ENCODE measurements at places on chromosomes 16 and 17.

GRCh38 chr17:52148288-52148968 is 10.1 kb downstream of the CA10 start:
- DNase-seq: peak; percentile 18

DNA sequence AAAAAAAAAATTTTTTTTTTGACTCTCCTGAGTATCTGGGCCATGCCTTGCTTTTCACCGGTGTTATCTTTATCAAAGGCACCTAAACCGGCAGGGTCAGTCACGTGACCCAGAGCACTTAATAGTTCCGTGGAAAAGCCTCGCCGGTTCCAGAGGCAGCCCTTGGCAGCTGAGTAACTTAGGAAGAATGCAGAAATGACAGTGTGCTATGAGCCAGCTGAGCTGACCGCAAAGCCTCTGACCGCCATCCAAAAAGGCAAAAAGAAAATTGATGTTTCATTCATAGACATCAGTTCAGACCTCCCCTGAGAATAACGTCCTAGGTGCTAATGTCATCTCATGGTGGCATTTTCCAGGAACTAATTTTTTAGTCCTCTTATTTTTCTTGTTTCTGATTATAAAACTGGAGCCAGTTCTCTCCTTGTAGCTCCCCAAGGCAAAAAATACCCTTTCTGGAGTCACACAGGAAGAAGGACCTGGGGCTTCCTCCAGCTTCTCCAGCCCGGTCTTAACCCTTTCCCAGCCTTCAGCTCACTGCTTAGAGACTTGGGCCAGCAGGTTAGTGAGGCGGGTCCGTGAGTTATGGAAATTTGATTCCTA is 122.6 kb downstream of the SOCS1 start:
- peak; percentile 100 for DNase-seq

GRCh38 chr16:80570106-80570478 is 29.3 kb downstream of the DYNLRB2 start:
- peak; percentile 96 for DNase-seq

DNA sequence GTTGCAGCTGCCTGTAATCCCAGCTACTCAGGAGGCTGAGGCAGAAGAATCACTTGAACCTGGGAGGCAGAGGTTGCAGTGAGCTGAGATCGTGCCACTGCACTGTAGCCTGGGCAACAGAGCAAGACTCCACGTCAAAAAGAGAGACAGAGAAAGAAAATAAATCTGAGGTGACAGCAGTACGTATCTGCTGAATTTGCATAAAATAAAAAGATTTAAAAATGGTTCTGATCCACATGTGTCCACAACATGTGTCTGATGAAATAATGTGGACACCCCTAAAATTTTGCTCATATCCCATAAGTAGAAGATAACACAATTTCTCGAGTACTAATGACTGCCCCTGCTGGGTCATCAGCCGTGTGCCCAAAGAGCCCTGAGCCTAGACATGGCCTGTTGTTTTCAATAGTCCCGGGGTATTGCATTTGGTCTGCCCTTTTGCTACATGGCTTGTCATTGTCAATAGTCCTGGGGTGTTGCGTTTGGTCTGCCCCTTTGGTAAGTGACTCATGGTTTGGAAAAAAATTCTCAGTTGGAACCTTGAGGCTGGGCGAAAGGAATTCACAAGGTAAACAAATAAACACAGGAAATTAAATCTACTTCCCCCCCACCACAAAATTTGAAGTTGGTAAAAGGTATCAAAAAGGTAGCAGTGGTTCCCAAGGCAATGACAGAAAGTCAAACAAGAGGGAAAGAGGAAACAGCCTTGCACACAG is 434.6 kb upstream of the MAF start:
- DNase-seq: peak; percentile 66

GRCh38 chr17:58741121-58741625 is 14.5 kb upstream of the PPM1E start:
- peak; percentile 62 for DNase-seq

GRCh38 chr16:980595-980854 is 1.0 kb upstream of the SOX8 start:
- DNase-seq: no peak

GRCh38 chr16:83793179-83793578 is 14.6 kb upstream of the HSBP1 start:
- no peak for DNase-seq

Measured in M059J (cell line).